ENCODE measurements at places on chromosomes 2 and 18.
A peak's percentile ranks its signal among the peaks of the same experiment; 100 is the strongest.

- DNase-seq = no peak
Measured at GRCh38 chr2:220046507-220046906, 419.1 kb downstream of the SLC4A3 start.

- DNase-seq = no peak
Measured at GRCh38 chr2:104790100-104790811, 63.7 kb upstream of the POU3F3 start.

DNA sequence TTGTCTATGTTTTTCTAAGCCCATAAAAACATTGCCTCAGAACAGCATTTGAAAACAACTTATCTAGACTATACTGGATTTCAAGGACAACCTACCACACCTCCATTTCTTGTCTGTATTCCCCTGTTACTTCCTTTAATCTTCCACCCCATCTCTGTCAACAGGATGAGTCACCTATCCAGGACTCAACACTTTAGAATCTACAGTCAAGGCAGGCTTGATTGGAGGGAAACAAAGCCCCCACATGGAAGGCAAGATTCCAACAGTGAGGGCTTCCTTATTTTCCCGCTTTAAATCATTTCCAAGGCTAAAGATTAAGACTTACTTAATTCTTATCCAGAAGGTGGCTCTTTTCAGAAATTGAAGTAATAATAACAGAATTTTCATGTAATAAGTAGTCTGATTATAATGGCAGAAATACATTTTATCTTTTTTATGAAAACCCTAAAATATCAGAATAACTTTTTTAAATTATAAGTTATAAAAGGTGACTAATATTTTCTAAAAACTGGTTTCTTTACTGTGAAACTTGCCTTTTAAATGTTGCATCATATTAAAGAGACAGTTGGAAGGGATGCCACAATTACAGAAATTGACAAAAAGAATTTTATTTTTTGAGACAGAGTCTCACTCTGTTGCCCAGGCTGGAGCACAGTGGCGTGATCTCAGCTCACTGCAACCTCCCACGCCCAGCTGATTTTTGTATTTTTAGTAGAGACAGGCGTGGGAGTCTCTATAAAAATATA, 138.7 kb upstream of the CCDC150 start:
- DNase-seq = no peak

GRCh38 chr2:120511536-120511935, 165.6 kb downstream of the INHBB start:
- DNase-seq = peak; percentile 25

DNA sequence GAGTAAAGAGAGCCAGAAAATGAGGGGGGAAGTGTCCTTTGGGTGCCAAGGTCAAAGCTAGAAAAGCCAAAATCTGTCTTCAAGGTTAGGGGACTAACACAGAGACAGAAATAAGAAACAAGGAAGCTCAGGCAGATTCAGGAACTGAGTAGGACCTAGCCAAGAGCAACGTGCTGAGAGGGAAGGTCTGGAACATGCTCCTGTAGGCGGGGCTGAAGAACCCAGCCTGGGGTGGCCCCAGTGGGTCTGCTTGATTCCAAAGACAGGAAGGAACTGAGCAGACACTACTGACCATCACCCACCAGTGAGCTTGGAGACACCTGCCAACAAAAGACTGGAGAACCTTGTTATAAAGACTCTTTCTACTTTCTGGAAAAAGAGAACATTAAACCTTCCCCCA, 105.1 kb downstream of the SP3 start:
- DNase-seq = no peak

GRCh38 chr2:219530048-219530963, 13.3 kb downstream of the CHPF start:
- peak; percentile 83 for DNase-seq

DNA sequence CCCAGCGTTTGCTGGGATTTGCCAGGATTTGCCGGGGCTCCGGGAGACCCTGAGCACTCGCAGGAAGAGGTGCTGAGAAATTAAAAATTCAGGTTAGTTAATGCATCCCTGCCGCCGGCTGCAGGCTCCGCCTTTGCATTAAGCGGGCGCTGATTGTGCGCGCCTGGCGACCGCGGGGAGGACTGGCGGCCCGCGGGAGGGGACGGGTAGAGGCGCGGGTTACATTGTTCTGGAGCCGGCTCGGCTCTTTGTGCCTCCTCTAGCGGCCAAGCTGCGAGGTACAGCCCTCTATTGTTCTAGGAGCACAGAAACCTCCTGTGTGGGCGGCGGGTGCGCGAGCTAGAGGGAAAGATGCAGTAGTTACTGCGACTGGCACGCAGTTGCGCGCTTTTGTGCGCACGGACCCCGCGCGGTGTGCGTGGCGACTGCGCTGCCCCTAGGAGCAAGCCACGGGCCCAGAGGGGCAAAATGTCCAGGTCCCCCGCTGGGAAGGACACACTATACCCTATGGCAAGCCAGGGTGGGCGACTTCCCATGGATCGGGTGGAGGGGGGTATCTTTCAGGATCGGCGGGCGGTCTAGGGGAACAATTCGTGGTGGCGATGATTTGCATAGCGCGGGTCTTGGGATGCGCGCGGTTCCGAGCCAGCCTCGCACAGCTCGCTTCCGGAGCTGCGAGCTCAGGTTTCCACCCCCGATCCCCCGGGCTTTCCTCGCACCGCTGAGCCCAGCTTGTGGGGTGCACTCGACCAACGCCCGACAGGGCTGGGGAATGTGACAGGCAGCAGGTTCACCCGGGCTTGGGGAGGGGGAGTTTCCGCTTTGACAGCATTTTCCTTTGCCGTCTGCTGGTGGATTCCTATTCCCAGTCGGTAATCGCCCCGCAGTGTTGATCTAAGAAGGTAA, 2.8 kb downstream of the ONECUT2 start:
- peak; percentile 31 for DNase-seq

DNA sequence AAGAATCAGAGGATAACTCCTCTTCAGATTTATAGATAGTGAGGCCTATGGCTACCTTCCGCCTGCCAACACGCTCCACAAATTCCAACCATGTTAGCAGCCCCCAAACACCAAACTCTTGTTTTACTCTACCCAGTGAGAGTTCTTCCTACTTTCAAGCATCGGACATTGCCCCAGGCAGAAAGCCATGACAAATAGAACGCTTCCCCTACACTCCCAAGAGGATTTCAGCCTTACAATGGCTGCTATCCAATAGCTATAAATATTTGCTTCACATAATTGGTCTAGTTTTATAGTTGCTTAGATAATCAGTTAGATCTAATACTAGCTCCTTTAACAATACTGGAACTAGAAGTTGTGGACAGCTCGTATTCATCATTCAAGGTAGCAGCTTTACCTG, 503.4 kb upstream of the VRK2 start:
- DNase-seq = no peak

- no peak for DNase-seq
Measured at GRCh38 chr18:3547891-3548615, 98.1 kb downstream of the TGIF1 start.

GRCh38 chr2:66836851-66837250, 401.9 kb downstream of the MEIS1 start:
- DNase-seq = no peak

DNA sequence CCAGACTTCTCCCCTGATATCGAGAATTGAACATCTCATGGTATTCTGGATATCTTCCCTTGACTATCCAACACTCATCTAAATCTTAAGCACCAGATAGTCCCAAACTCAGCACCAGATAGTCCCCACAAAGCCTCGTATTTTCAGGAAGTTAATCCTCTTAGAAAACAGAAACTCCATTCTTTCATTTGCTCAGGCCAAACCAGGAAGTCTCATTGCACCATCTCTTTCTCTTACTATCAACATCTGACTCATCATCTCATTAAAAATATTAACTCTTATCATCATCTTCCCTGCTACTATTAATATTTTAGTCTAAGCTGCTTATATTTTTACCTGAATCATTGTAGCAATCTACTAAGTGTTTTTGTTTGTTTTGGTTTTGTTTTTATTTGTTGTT, 286.4 kb downstream of the GALNT13 start:
- DNase-seq = no peak

- DNase-seq = no peak
Measured at GRCh38 chr2:91477731-91478672, 2786.5 kb downstream of the RPIA start.

GRCh38 chr2:105875241-105875640, 130.5 kb downstream of the NCK2 start:
- no peak for DNase-seq

GRCh38 chr2:127048618-127048935, 58.4 kb downstream of the BIN1 start:
- no peak for DNase-seq

- DNase-seq = no peak
Measured at GRCh38 chr18:63348508-63349136, 18.4 kb downstream of the KDSR start.

GRCh38 chr18:66495844-66496243, 108.0 kb downstream of the CDH19 start:
- peak; percentile 30 for DNase-seq

DNA sequence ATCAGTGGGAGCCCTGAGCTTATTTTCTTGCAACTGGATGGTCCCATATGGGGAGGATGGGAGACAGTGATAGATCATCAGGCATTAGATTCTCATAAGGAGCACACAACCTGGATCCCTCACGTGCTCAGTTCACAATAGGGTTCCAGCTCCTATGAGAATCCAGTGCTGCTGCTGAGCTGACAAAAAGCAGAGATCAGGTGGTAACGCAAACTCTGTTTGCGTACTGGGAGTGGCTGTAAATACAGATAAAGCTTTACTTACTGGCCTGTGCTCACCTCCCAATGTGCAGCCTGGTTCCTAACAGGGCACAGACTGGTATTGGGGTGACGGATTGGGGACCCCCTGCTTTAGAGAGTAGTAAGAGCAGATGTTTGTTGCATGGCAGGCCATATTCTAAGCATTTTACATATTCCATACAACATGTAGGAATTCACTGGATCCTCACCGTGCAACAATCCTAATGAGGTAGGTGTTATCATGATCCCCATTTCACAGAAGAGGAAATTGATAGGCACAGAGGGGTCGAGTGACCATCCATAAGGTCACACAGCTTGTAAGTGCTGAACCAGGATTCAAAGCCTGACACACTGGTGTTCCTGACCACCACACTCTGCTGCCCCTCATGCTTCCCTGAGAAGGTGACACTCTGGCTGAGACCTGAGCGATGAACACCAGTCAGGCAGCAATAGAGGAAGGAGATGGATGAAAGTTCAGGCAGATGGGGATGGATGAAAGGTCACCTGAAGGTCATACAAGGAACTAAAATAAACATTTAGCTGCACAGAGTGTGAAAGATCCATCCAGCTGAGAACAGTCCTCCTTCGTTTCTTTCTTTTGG, 15.7 kb upstream of the MAT2A start:
- no peak for DNase-seq

DNA sequence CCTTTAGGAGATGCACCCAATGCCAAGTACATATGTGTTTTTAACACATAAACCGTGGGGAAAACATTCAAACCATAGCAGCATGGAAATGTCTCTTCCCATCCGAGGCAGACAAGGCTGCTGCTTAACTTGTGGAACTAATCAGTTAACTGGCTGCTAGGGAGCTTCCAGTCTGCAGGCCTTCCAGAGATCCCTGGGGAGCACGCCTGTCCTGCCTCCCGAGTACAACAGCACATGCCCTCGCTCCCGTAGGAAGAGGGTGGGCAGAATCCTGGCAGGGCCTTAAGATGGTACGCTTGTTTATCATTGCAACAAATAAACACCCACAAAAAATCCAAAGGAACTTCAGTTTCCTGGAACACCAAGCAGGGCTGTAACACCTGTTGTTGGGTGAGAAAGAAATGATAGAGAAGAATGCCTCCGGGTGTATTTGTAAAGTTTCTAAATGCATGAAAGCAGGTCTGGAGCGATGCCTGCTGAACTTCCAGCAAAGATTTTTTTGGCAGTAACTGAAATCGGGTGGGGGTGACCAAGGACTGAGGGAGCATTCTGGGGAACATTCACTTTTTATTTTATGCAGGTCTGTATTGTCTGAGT, 56.2 kb downstream of the EDAR start:
- DNase-seq = no peak

DNA sequence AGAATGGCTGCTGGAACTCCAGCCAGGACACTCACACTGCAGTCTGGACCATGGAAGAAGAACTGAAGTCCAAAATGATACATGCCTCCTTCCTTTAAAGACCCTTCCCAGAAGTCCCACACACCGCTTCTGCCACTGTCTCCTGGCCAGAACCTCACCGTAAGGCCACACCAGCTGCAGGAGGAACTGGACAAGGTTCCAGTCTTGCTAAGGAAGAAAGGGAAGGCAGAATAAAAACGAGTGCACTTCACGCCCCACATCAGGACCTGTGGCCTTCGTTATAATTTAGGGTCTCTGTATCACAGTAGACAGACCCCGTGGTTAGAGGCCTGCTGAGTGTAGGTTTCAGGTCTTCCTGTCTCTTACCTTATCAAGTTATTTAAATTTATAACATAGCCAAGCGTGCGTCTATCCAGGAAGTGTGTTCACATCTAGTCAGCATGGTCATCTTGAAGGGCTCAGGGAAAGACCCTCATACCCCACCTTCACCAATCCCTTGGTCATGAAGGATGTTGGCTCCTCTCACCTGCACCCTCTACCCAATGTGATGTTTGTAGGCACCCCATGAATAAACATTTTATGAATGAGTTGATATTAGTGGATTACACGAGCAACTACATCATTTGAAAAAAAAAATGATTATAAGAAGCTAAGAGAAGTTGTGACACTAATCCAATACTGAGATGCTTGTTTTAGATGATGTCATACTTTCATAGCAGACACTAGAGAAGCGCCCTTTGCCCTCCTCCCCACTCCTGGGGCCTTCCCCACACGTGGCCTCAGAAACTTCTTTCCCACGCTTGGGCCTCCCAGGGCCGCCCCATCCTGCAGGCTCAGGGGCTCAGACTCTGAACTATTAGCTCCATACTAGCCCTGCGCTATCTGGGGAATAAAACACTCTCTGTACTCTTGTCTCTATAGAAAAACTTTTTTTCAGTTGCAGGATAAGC, 157.6 kb downstream of the FAM210A start:
- DNase-seq = no peak

GRCh38 chr2:45843136-45843535, 191.7 kb downstream of the PRKCE start:
- no peak for DNase-seq

DNA sequence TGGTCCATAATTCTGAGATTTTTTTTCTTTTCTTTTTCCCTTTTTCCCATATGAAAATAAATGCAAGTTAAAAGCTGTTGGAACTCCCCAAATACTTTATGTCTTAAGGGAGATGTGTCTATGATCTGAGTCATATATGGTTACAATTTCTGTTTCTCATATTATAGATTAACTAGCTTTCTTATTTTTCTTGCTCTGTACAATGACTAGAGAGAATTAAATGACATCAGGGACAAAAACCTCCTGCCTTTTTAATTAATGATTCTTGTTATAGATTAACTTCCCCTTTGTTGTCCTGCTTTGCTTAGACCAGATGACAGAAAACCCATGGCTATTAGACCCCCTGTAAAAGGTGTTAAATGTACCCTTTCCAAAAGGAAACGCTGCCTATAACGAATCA, 643.9 kb upstream of the NXPH2 start:
- DNase-seq = no peak

DNA sequence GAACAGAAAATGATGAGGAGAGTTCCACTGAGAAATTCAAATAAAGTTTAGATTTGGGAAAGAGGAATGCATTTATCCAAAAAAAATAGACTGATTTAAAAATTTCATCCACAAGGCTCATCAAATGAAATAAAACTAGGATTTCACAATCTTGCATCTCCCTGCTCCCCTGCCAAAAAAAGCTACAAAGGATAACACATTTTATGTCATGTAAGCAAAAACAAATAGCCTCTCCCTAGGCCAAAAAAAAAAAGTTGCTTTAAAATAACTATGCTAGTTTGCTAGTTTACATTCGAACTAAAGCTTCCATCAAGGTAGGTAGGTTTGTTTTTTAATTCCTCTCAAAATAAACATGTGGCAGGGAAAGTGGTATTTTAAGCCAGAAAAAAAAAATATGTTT, 465.5 kb upstream of the ID2 start:
- no peak for DNase-seq
